ENCODE measurements at places on chromosomes 5 and 9.

- no peak for DNase-seq
Observed at GRCh38 chr5:1685066-1685465, 114.6 kb downstream of the MRPL36 start.

DNA sequence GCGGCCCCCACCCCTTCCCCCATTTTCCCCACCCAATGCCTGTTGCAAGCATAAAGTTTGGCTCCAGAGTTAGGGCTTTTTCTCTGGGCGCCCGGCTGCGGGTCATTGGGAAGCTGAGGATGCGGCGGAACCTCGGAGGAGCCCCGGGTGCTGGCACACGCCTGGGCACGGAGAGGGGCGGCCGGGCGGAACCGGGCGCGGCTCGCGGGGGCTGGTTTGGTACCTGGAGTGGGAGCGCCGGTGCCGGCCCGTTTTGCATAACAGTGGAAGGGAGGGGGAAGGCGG is 1.2 kb downstream of the PPARGC1B start:
- DNase-seq = no peak

DNA sequence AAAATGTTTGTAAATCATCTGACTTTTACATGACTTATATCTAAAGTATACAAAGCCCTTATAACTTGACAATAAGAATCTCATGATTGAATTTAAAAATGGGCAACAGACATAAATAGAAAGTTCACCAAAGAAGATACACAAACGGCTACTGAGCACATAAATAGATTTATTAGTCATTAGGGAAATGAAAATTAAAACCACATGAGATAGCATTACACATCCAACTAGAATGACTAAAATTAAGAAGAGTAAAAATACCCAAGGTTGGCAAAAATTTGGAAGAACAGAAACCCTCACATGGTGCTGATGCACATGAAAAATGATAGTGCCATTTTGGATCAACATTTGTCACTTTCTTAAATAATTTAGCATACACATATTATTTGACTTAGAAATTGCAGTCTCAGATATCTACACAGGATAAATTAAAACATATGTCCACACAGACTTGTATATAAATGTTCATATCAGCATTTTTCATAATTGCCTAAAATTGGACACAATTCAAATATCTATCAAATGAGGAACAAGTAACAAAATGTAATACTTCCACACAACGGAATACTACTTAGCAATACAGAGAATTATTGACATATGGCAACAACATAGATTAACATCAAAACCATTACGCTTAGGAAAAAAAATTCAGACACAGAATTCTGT is 359.1 kb upstream of the DAB2 start:
- no peak for DNase-seq

GRCh38 chr5:32506201-32506661 is 61.7 kb upstream of the ZFR start:
- DNase-seq = no peak

- no peak for DNase-seq
Observed at GRCh38 chr9:75488719-75489110, 400.4 kb downstream of the OSTF1 start.

Measured in stimulated activated CD4-positive, alpha-beta T cell treated with anti-CD3 and anti-CD28 coated beads, Interleukin-15, amount 100 ng/mL, for 48 hours (primary cell).